ENCODE measurements at places on chromosomes 2 and 18.

DNA sequence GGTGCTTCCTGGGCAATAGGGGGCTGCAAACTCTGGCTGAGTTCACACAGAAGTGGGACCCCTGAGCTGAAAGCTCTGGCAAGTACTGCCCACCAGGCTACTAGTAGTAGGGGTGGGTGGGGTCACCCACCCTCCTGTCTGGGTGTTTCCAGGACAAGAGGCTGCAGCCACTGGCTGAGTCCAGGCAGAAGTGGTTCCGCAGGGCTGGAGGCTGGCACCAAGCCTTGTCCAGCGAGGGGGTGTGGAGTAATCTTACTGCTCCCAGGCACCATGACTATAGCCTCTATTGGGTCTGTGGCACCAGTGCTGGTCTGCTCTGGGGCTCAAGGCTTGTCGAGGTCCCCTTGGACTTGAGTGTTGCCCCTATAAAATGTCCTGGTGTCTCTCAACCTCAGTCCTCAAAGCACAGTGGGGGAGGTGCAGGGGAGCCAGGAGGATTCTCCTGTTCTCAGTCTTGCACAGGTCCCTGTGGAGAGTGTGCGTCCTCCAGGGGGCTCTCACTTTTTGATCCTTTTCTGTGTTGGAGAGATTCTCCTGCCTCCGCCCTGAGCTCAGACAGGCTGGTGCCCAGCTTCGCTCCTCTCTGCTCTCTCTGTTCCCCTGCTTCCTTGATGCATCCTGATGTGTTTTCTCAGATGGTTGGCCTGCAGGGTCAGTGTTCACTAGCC lies 48.1 kb downstream of the NUP35 start:
- no peak for DNase-seq

DNA sequence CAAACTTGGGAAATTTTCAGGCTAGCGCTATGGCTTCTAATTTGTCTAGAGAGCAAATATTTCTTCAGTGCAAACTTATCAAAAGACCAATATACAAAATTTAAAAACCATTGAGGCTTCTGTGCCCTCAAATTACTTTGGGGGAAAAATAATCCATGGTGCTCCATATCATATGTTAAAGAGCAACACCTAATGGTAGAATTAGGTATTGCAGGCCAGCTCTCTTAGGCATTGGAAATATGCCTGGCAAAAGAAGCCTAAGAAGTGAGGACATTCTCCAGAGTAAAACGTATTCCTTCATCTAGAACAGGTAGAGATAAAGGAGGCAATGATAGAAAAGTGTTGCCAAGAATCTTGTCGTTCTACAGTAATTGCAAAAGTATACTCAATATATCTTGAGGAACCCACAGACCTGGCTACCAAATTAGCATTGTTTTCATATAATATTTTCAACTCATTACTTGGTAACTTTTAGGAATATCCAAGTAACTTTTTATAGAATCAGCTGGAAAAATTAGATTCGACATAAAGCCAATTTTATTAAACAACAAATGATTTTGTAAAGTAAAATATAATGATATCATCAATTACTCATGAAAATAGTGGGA lies 401.1 kb downstream of the BCL11A start:
- no peak for DNase-seq

- DNase-seq, result no peak
Observed at GRCh38 chr18:26459884-26460283, 88.5 kb downstream of the KCTD1 start.

DNA sequence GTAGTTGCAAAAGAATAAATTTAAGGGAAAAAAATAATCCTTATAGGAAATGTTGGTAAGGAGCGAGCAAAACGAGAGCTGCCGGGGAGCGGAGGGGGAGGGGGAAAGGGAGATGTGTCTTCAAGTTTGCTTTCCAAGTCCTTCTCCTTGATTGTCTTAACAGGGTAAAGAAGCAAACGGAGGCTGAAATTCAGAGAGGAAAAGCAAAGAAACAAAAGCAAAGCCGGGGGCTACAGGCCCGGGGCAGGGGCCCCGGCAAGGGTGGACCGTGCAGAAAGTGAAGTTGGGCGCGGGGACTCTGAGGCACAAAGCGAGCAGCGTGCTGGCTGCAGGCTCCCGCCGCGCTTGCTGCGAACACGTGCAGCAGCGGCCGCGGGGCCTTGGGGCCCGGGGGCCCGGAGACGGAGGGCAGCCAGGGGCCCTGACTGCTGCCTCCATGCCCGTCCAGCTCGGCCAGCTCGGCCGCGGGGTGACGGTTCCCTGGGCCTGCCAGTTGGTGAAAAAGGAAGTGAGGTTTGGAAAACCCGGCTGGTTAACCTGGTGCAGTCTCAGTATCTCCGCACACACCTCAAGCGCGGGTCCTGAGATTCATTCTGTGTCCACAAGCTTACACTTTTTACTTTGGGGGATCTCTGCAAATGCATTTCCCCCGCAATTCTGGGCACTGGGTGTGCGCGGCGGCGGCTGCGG lies 4.1 kb downstream of the BCL11A start:
- peak; percentile 22 for DNase-seq

DNA sequence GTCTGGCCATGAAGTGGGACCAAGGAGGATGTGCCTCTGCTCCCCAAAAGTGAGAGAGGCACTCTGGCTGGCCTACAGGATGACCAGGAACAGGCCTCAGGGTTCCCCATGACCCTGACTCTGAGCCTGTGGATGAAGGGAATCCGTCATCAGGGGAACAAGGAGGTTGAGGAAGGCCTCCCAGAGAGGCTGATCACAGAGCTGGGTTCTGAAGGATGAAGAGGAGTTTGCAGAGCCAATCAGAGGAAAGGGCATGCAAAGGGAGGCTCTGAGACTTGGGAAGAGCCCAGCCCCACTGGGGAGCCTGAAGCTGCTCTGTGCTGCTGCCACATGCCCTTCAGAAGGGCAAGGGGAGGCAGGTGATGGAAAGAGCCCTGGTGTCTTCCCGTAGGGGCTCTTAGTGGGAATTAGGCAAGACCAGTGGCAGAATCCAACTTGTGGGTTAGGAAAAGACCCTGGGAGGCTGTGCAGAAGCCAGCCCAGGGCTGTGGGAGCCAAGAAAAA lies 141.3 kb upstream of the ID2 start:
- no peak for DNase-seq

DNA sequence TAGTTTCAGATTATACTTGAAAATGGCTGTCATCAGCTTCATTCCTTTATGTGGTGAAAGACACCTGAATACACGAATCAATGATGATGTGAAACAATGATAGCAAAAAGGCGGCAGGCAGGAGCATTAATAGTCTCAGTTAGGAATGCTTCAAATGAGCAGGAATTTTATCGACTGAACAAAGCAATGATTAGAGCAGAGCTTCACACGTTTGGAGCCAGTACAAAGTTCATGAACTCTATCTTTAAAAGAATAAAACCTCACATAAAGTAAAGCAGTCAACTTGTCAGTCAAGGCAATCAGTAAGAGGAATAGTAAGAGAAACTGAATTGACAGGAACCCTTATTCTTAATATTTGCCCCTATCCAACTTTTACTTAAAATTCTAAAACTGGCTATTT lies 78.4 kb upstream of the SERTAD2 start:
- no peak for DNase-seq

GRCh38 chr2:27884601-27885000 lies 5.6 kb downstream of the RBKS start:
- no peak for DNase-seq

- DNase-seq, result peak; percentile 47
Observed at GRCh38 chr2:96556441-96557330, 20.1 kb downstream of the ARID5A start.

- no peak for DNase-seq
Observed at GRCh38 chr2:43348908-43349661, 122.7 kb upstream of the ZFP36L2 start.

DNA sequence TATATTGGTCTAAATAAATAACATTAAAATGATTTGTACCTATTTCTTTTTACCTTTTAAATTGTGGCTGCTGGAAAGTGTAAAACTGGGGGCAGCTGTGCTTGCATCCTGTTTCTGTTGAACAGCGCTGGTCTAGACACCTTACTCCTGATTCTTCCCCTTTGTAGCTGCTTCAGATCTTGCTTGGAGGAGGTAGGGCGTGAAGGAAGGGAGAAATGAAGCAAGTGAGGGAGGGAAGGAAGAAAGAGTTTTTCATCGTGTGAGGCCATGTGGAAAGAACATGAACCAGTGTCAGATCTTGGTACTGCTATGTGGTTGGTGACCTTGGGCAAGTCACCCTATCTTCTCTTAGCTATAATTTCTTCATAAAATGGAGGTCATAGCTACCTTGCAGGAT lies 89.0 kb upstream of the SEC11C start:
- no peak for DNase-seq

DNA sequence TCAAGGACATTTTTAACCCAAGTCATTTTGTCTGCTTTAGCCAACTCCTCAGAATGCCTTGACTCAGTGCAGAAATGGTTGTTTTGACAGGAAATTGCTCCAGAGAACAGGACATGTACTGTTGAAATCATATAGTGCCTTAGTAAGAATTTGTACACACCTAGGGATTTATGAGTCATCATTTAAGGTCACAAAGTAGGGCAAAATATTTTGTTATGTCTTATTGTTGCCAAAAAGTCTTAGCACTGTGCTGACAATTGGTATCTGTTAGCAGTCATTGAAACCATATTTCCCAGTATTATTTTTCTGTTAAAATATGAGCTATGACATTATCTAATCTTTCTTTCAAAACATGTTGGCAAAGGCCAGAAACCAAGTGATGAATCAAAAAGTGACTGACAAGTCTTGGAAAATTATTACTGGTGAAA lies 104.5 kb downstream of the OSBPL6 start:
- DNase-seq, result no peak

GRCh38 chr2:30206461-30207430 lies 24.6 kb upstream of the LBH start:
- DNase-seq, result no peak

DNA sequence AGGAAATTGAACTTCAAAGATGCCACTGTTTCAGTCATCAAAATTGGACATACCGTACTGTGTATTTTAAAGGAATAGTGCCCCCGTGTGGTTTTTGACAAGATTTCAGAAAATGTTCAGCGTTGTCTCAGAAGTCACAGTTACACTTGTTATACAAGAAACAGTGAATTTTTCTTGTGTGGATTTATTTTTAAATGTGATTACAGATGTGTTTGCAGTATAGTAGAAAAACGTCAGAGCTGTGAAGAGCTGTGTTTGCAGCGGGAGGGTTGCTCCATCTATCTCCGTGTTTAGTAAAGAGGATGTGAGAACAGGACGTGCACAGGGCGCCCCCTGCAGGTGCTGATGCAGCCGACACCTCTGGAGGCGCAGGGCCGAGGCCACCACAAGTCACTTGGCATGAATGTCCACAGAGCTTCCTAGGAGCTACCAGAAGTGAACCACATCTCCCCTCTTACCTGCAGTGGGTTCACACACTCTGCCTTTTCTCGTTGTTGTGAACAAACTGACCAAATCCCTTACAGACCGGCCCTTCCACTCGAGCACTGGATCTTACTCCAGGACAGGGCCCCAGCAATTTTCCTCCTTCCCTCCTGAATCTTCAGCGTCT lies 73.1 kb downstream of the CACNB4 start:
- peak; percentile 85 for DNase-seq

GRCh38 chr2:238022594-238023157 lies 38.1 kb upstream of the SCLY start:
- DNase-seq, result no peak

- DNase-seq, result no peak
Observed at GRCh38 chr2:221567809-221568208, 4.3 kb downstream of the EPHA4 start.

DNA sequence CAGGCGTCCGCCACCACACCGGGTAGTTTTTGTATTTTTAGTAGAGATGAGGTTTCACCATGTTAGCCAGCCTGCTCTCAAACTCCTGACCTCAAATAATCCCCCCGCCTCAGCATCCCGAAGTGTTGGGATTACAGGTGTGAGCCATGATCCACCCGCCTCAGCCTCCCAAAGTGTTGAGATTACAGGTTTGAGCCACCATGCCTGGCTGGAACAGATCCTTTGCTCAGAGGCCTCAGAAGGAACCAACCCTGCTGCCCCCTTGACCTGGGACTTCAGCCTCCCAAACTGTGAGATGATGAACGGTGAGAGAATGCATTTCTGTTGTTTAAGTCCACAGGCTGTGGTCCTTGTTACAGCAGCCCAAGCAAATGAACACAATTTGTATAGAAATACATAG lies 67.0 kb downstream of the NCAPH start:
- no peak for DNase-seq

DNA sequence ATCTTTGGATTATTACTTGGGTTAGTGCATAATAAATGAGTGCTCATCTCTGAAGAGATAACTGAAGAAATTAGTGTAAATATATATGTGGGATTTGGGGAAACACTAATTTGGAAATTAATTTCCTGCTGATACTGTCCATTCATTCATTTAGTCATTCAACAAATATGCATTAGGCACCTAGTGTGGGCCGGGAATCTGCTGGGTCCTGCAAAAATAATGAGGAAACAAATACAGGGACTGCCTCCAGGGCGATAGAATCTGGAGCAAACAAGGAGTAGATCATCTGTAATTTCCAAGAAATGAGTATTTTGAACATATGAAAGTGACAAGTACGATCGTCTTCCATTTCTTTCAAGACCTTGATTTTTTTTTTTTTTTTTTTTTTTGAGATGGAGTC lies 203.7 kb upstream of the LYPD1 start:
- no peak for DNase-seq

DNA sequence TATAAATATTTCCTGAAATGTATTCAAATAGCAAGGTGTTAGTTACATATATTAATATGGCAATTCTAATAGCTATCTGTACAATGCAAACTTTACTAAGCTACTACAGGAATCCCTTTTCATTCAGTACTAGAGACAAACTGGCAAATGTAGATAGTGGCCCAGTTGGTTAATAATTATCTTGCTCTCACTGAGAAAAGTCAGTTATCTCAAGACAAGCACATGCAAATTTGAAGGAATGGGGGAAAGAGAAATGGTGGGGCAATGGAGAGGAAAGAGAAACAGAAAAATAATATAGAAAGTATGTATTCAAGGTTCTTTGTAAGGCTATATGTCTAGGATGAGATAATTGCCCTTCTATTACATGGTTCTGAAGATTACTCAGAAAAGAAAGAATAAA lies 280.0 kb downstream of the FIGN start:
- no peak for DNase-seq

GRCh38 chr2:109261906-109262631 lies 133.1 kb downstream of the SH3RF3 start:
- no peak for DNase-seq

DNA sequence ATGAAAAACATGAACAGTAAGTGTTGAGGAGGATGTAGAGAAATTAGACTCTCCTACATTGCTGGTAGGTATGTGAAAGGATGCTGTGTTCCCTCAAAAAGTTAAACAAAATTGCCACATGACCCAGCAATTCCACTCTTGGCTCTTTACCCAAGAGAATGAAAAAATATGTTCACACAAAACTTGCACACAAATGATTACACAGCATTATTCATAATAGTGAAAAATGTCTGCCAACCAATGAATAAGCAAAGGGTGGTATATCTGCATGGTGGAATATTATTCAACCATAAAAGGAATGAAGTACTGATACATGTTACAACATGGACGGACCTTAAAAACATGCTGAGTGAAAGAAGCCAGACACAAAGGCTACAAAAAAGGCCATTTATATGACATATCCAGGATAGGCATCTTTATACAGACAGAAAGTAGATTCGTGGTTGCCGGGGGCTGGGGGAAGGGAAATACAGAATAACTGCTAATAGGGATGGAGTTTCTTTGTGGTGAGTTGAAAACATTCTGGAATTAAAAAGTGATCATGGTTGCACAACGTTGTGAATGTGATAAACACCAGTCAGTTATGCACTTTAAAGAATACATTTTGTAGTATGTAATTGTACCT lies 85.4 kb upstream of the MYO3B start:
- no peak for DNase-seq

All from CD4-positive, alpha-beta T cell treated with Interleukin-17A for 4 hours (primary cell).